ENCODE measurements at places on chromosomes 7 and 10.

GRCh38 chr7:132871419-132871818 is 210.5 kb downstream of the CHCHD3 start:
- no peak for DNase-seq

- DNase-seq, result no peak
These were observed 14.8 kb downstream of the NPS start for GRCh38 chr10:127563718-127564553.

- DNase-seq, result no peak
These were observed 304.7 kb downstream of the CDK14 start for GRCh38 chr7:90900628-90901356.

DNA sequence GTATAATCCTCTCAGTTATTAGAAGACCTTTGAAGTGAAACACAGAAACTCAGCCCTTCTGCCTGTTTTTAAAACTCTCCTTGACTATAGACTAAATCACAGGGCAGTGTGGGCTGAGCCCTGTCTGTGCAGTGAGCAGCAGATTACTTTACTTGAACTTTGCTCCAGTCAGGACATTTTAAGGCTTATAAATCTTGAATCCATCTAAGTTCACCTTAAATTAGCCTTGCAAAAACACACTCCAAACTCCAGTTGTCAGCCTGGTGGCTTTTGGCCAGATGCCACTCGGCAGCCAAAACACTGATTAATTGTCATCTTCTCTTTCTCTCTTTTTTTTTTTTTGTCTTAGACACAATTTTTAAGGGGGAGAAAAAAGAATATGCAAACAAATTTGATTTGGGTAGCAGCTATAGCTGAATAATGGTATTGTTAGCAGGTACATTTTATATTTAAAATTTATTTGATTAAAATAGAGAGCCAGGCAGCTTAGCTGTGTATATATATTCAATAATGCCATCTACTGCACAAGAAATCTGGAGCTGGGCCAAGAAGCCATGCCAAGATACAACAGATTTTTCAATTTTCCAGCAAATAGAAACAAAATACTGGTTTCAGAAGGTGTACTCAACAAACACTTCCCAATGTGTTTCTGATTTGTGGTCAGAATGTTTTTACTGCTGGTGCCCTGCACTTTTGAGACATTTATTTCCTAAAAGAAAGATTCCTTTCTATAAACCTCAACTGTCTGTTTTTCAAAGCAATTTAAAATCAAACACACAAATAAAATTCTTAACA is 247.7 kb downstream of the TFEC start:
- no peak for DNase-seq
